Left ventricle myocardium inferior (tissue), 1 donor: ENCODE measurements at places on chromosomes 7 and 10. TPM values are rescaled to one million over a fixed set of nuclear protein-coding genes. Genes with fewer than 3 reads are reported as not detected.

Gene GPRIN2
- not detected for total RNA-seq

Gene TAS2R41
- not detected for total RNA-seq

DNA sequence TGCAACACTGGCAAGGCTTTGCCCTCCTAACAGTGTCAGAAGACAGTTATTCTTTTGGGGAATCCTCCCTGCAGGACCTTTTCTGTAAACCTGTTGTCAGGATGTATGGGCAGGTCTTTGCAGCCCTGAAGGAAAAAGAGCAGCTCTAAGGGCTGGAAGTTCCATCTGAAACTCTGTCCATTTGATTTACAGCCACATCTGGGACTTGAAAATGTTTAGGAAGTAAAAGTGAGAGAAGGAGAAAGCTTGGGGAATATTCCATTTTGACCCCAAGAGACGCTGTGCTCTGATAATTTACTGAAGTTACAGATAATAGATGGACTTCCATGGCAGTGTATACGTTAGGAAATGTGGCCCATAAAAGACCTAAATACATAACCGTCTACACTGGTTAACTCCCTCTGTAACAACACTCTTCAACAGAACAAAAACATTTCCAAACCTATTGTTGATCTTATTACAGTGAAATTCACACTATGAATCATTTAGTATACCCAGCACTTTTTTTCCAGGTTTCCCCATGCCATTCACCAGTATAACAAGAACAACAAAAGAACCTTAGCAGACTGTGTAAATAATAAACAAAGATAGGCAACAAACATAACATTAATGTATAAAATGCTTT, 89.1 kb downstream of the KIAA1549 start:
- no peaks in the 10 kb centered on the region for H3K36me3 ChIP-seq
- no peak overlapping the region for H3K4me3 ChIP-seq
- peaks cover 18% of the 10 kb centered on the region for H3K4me1 ChIP-seq
- H3K27me3 ChIP-seq, result no peaks in the 10 kb centered on the region

Gene EPC1
- 17.0 TPM for total RNA-seq

DNA sequence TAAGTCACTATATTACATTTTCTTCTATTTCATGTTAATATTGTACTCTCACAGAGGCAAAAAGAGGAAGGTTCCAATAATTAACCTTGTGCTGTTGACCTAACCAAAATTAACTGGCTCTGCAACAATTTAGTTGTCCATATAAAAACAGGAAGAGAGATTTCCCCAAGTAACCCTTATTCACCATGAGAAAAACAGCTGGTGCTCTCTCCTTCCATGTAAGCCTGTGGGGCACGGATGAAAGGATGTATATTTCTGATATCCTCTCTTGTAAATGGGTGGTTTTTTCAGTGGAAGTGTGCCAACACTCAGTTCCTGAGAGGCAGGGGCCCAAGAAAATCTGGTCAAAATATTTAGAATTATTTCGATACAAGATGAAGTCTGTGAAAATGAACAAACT, 358.1 kb downstream of the CRPPA start:
- H3K36me3 ChIP-seq, result no peaks in the 10 kb centered on the region
- H3K4me3 ChIP-seq, result peak overlapping the region; percentile 46
- H3K4me1 ChIP-seq, result peaks cover 73% of the 10 kb centered on the region
- DNase-seq, result no peak
- peak overlapping the region; percentile 86 for H3K27ac ChIP-seq
- H3K27me3 ChIP-seq, result no peaks in the 10 kb centered on the region
